ENCODE measurements at places on chromosomes 12 and 14. TPM values are rescaled to one million over a fixed set of nuclear protein-coding genes. Genes with fewer than 3 reads are reported as not detected.

CRIP1 gene
- total RNA-seq, result 20.0 TPM

DNA sequence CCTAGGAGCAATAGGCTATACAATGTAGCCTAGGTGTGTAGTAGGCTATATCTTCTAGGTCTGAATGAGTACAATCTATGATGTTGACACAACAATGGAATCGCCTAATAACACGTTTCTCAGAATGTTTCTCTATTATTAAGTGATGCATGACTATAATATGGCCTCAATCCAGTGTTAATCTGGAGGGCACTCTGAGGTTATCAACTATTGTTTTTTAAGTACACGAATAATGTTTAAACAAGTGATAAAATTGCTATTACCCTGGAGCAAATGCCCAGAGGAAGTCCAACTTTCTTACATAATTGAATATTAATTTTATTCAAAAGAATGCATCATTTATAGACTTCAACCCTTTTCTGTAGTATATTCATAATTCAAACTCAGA, 16.4 kb upstream of the CNIH1 start:
- no peak for DNase-seq

DNA sequence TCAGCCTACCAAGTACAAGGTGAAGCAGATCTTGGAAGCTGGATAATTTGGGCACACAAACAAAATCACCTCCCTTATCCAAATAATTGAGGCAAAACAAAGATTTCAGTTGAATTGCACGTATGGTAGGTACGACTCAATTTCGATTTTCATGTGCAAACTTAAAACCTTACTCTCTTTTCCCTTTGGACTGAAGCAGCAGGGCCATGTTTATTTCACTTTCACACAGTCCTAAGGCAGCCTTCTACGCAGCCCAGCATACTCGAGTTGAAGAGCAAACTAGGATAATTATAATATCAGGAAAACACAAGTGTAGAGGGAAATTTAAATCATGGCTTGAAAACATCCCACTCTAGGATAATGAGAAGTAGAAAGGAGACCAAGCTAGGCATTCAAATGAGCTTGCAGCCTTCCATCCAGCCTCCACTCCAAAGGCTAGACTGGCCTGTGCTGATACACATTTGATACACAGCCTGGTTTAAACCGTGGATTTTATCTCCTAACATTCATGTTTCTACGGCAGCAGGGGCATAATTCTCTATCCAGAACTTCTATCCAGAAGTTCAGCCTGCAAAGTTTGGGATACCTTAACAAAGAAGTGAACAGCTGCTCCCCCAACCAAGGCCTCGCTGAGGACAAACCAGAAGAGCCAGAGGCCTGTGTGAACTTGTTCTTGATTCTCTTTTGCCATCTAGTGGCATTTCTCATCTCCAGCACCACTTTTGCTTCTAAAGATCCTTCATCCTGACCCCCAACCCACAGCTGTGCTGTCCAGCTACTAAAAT, 2.4 kb upstream of the RNASE7 start:
- DNase-seq, result peak; percentile 72

DNA sequence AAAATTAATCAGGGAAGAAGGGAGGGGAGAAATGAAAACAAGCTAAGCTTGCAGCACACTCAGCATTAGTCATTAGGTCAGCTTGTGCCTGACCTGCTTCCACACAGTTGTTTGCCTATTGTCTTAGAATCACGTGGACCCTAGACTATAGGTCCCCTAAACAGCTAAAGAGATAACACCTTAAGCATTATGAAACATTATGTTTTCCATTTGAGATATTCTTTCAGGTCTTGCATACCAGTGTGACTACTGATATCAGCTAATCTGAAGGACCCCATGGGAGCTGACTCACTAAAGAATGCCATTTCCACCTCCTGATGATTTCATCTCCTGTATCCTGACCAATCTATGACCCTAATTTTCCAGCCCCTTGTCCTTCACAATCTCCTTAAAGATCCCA, 154.1 kb upstream of the FUT8 start:
- DNase-seq, result no peak

DNA sequence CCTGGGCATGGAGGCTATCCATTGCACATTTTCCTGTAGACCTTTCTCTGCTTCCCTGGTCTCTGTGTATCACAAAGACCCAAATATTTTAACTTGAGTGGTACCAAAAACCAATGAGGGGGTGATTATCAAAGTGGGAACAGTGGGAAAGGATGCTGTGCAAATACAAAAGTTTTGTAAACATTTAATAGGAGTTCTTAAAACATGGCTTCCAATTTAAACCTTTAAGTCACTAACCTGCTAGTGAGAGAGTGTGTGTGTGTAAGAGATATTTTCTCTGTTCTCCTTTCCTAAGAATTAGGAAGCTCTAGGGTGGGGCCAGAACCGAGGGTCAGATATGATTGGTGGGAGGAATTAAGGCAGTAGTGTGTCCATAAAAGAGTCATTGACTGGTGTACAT, 64.5 kb upstream of the ARHGAP5 start:
- DNase-seq, result no peak

DNA sequence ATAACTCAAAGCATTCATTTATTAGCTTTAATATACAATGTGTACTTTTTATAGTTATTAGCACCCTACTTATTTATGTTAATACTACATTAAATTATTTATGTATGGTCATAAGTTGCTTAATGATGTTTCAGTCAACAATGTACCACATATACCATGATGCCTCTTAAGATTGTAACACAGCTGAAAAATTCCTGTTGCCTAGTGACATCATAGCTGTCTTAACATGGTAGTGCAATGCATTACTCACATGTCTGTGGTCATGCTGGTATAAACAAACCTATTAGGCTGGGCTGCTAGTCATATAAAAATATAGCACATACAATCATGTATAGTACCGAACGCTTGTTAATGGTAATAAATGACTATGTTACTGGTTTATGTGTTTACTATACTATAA, 120.4 kb downstream of the ANO6 start:
- no peak for DNase-seq

- DNase-seq, result no peak
These were observed 180.9 kb upstream of the SFSWAP start for GRCh38 chr12:131530041-131530332.

- no peak for DNase-seq
These were observed 254.4 kb downstream of the DAD1 start for GRCh38 chr14:22334627-22335026.

DNA sequence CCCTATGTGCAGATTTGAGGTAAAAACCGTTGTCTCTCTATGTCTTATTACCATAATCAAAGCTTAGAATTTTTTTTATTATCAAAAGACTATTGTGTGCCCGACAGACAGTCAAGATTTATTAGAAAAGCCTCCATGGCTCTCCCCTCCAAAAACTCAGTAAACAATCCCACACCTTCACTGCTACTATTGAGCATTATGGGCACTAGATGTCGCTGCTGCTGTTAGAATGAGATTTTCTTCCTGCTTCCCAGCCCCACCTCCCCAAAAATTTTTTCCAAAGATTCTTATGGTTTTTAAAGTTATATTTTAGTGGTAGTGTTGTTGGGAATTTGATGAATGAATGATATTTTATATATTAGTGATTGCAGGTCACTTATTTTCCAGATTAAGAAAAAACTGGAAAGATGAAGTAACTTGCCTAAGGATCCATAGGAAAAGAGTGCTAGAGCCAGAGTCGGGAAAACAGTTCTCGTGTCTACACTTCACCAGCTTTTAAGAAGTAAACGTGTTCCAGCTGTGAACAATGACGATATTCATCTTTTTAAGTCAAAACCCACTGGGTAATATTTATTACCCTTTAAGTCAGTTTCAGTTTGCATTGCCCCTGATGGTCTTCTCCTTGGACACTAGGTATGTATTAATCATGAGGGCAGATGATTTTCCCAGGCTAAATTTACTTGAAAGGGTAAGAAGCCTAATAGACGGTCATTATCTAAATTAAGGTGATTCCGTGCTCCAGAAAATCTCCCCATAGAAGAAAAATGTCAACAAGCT, 12.2 kb upstream of the FOXG1 start:
- DNase-seq, result peak; percentile 33

DNA sequence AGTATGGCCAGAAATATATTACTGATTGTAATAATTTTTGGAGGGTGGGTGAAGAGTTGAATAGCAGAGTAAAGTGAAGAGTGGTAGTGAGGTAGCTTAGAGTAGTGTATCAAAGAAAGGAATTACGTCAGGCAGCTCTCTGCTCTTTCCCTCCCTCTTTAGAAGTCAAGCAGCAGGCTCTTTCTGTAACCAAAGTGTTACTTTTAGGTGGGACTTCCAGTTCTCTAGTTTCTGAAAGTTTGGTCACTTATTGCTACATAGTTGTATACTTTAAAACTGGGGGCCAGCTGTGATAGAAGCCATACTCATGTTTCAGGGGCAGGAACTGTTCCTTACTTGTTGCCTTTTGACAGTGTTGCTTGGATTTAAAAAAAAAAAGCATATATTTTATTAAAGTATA, 30.6 kb downstream of the ATF7IP start:
- DNase-seq, result no peak
